Activated naive CD8-positive, alpha-beta T cell treated with anti-CD3 and anti-CD28 coated beads, Interleukin-2, amount 10 ng/mL, durations not matched to agents 7 days and 5 days (primary cell): ENCODE measurements at places on chromosomes 3 and 15. TPM values are rescaled to one million over a fixed set of nuclear protein-coding genes. Genes with fewer than 3 reads are reported as not detected.
A peak's percentile ranks its signal among the peaks of the same experiment; 100 is the strongest.

GRCh38 chr3:32842531-32842931, 24.7 kb downstream of the TRIM71 start:
- H3K27ac ChIP-seq: peak overlapping the region; percentile 58
- peak overlapping the region; percentile 49 for H3K4me3 ChIP-seq
- no peak for DNase-seq
- peaks cover 8% of the 10 kb centered on the region for H3K27me3 ChIP-seq

GRCh38 chr15:73922186-73923151, 3.8 kb upstream of the LOXL1 start:
- no peaks in the 10 kb centered on the region for H3K27me3 ChIP-seq
- peaks cover 50% of the 10 kb centered on the region for H3K4me1 ChIP-seq
- peaks cover 36% of the 10 kb centered on the region for H3K36me3 ChIP-seq
- H3K4me3 ChIP-seq: no peak overlapping the region
- no peak for DNase-seq

- H3K27ac ChIP-seq: peak overlapping the region; percentile 67
- DNase-seq: no peak
- H3K4me3 ChIP-seq: peak overlapping the region; percentile 79
- peaks cover 8% of the 10 kb centered on the region for H3K4me1 ChIP-seq
These were observed 552 bp upstream of the XYLB start for GRCh38 chr3:38345879-38346586.

- peaks cover 17% of the 10 kb centered on the region for H3K27me3 ChIP-seq
- no peak overlapping the region for H3K27ac ChIP-seq
- H3K4me1 ChIP-seq: no peaks in the 10 kb centered on the region
- no peaks in the 10 kb centered on the region for H3K36me3 ChIP-seq
- H3K4me3 ChIP-seq: no peak overlapping the region
- DNase-seq: no peak
These were observed 13.8 kb upstream of the MSL2 start for GRCh38 chr3:136209921-136210320.

DNA sequence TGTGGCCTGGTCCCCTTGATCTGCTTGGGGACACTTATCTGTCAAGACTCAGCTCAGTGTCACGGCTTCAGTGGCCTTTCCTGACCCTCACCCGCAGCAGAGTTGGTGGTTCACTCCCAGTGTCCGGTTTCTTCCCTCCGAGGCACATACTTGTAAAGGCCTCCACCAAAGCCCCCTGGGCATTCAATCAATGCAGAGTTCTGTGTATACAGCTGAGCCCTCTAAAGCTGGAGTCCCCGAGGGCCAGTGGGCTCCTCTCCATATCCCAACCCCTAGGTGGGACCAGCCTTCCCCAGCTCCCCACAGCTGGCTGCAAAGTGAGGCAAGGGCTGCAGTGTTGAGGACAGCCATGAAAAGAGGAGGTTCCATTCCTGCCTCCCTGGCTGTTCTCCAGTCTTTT, 70.9 kb upstream of the RGMA start:
- H3K27ac ChIP-seq: no peak overlapping the region
- no peak for DNase-seq
- peaks cover 13% of the 10 kb centered on the region for H3K27me3 ChIP-seq
- H3K4me1 ChIP-seq: peaks cover 6% of the 10 kb centered on the region

- no peaks in the 10 kb centered on the region for H3K27me3 ChIP-seq
- peaks cover 22% of the 10 kb centered on the region for H3K4me1 ChIP-seq
- no peak for DNase-seq
- H3K4me3 ChIP-seq: no peak overlapping the region
These were observed 20.5 kb downstream of the TIGIT start for GRCh38 chr3:114314282-114314681.

GRCh38 chr3:32391643-32392535, at the start of gene CMTM7:
TSS of gene CMTM7 (plus strand) at chr3:32391853. CDS start at chr3:32391907, 54 bp downstream.
- DNase-seq: peak; percentile 76
- peaks cover 43% of the 10 kb centered on the region for H3K4me1 ChIP-seq

DNA sequence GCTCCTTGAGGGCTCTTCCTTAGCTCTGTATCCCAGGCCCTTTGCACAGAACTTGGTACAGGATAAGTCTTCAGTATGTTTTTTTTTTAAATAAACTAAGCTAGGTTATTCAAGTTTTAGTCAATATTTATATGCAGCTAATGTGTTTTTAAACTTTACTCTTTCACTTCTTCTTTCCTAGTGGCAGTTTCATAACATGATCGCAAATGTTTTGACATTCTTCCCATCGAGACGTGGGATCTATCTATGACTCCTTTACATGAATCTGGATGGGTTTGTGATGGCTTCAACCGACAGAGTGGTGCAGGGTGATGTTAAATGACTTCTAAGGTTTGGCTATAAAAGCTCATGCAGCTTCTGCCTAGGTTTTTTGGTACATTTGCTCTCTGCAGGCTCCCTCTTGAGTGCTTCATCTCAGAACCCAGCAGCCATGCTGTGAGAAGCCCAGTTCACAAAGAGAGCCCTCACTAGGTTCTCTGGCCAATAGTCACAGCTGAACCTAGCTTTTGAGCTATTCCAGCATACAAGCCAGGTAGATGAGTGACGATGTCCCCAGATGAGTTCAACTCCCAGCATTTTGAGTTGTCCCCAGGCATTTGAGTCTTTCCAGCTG, 13.5 kb upstream of the MECOM start:
- no peak overlapping the region for H3K4me3 ChIP-seq
- no peaks in the 10 kb centered on the region for H3K4me1 ChIP-seq
- H3K27me3 ChIP-seq: peaks cover 25% of the 10 kb centered on the region
- no peak overlapping the region for H3K27ac ChIP-seq

DNA sequence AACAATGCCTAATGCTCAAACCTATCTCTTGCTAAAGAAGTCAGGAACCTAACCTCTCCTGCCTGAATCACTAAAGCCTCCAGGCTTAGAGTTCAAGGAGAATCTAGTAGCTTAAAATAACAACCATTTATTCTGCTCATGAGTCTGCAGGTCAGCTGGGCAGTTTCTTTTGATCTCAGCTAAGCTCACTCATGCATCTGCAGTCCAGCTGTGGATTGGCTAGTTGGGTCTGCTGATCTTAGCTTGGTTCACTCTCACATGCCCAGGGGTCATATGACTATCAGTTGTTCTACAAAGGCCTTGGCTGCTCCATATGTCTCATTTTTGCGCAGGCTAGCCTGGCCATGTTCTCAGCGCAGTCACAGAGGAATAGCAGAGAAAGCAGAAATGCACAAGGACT, 109.2 kb upstream of the STT3B start:
- H3K27ac ChIP-seq: no peak overlapping the region
- no peak overlapping the region for H3K4me3 ChIP-seq
- H3K27me3 ChIP-seq: no peaks in the 10 kb centered on the region

DNA sequence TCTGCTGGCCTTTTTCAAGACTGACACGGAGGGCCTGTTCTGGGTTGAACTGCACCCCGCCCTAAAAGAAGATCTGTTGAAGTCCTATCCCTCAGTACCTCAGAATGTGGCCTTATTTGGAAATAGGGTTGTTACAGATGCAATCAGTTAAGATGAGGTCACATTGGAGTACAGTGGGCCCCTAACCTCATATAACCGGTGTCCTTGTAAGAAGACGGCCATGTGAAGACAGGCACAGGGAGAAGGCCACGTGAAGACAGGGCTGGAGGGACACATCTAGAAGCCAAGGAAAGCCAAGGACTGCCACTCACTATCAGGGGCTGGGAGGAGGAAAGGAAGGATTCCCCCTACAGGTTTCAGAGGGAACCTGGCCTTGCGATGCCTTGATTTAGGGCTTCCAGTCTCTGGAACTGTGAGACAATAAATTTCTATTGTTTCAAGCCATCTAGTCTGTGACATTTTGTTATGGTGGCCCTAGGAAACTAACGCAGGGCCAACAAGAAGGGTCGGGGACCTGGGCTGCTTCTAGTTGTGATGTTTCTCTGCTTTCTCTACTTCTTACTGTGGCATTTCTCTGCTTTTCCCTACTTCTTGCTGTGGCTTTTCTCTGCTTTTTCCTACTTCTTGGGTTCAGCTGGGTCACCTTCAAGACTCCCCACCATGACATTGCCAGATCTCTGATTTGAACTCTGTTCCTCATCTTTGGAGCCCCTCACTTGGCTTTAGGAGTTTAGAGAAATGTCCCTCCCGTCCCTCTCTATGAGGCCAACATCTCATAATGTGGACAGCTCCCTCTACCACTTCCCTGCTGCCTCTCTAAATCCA, 4.8 kb upstream of the CCDC174 start:
- no peaks in the 10 kb centered on the region for H3K36me3 ChIP-seq
- DNase-seq: no peak
- H3K4me3 ChIP-seq: no peak overlapping the region

DNA sequence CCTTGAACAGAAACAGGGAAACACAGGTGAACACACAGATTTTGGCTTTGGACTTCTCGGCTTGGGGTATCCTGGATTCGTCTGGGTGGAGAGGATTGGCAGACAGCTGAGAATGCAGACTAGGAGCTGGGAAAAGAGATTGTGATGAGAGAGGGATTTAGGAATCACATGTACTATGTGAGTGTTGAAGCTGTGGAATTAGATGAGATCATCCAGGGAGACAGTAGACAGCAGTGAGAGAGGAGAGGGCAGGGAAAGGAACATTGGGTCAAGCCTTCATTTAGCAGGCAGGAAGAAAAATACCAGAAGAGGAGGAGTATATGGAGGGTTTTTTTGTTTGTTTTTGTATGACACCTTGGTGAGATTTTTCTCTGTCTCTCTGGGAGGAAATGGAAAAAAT, 262.1 kb upstream of the TBL1XR1 start:
- no peak overlapping the region for H3K27ac ChIP-seq
- H3K4me1 ChIP-seq: no peaks in the 10 kb centered on the region
- no peaks in the 10 kb centered on the region for H3K27me3 ChIP-seq
- no peak for DNase-seq
- no peak overlapping the region for H3K4me3 ChIP-seq

GRCh38 chr15:40892447-40893012, 1.7 kb upstream of the VPS18 start:
- H3K27me3 ChIP-seq: peaks cover 6% of the 10 kb centered on the region
- H3K4me1 ChIP-seq: peaks cover 23% of the 10 kb centered on the region
- H3K27ac ChIP-seq: peak overlapping the region; percentile 50
- no peak overlapping the region for H3K4me3 ChIP-seq

DNA sequence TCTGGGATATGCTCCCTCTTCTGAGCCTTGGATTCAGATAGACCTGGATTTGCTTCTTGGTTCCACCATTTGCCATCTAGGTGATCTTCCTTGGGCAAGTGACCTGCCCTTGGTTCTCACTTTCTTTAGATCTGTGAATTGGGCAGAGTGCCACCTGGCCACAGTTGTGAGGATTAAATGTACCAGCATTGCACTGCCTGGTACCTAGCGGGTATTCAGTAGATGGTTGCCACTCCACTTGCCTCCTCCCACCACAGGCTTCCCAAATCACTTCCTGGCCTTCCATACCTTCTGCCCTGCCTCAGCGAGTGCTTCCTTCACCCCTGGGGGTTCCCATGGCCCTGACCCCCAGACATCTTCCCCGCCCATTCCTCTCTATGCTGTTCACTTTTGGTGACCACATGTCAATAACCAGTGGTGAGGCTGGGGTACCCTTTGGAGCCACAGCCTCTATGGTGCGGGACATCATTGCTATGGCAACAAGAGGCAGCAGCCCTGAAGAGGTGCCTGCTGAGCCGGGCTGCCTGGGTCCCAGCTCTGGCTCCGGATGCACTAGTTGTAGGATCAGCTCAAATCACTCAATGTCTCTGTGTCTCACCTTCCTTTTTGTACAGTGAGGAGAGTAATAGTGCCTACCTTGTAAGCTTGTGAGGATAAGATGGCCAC, 40.5 kb downstream of the CMTM7 start:
- no peak for DNase-seq
- H3K4me3 ChIP-seq: peak overlapping the region; percentile 83
- peak overlapping the region; percentile 100 for H3K27ac ChIP-seq
- H3K4me1 ChIP-seq: peaks cover 78% of the 10 kb centered on the region
- no peaks in the 10 kb centered on the region for H3K27me3 ChIP-seq

- H3K4me1 ChIP-seq: peaks cover 74% of the 10 kb centered on the region
- H3K27ac ChIP-seq: peak overlapping the region; percentile 98
- H3K4me3 ChIP-seq: peak overlapping the region; percentile 78
- H3K36me3 ChIP-seq: peaks cover 69% of the 10 kb centered on the region
These were observed 97.7 kb downstream of the RPL39L start for GRCh38 chr3:187041362-187042307.

GRCh38 chr3:2772803-2773202, 337.4 kb downstream of the IL5RA start:
- no peak for DNase-seq
- no peaks in the 10 kb centered on the region for H3K36me3 ChIP-seq
- no peak overlapping the region for H3K27ac ChIP-seq
- no peaks in the 10 kb centered on the region for H3K4me1 ChIP-seq

GRCh38 chr3:32630266-32630665, 54.7 kb upstream of the CNOT10 start:
- no peak for DNase-seq
- H3K36me3 ChIP-seq: no peaks in the 10 kb centered on the region
- no peak overlapping the region for H3K4me3 ChIP-seq
- peaks cover 14% of the 10 kb centered on the region for H3K27me3 ChIP-seq

DNA sequence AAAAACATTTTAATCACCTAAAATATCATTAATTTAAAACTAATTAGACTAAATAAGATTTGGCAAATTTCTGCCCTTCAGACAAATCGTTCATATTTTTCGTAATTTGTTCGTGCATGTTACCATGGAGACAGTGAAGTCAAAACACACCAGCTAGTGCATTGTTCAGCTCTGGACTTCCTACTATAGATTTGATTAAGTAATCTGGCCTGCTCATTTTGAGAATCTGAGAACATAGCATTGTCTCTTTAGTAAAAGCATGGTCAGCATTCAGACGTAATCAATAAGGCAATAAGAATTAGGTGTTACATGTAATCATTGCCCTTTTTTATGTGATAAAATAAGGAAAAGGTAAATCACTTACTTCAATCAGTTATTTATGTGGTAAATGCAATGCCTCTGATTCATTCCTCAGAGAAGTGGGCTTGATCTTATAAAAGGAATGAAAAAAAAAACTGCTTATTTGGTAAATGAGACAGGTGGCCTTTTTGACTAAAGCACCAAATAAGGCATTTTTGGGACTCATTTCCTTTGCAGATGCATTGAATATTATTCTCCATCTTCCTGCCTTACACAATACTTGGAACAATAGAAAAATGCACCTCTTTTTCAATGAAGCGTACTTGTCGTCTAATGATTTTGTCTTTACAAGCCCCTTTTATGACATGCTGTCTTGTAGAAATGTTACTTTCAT, 84.5 kb upstream of the FNDC3B start:
- H3K4me3 ChIP-seq: no peak overlapping the region
- H3K27me3 ChIP-seq: peaks cover 11% of the 10 kb centered on the region
- no peak overlapping the region for H3K27ac ChIP-seq
- no peak for DNase-seq

DNA sequence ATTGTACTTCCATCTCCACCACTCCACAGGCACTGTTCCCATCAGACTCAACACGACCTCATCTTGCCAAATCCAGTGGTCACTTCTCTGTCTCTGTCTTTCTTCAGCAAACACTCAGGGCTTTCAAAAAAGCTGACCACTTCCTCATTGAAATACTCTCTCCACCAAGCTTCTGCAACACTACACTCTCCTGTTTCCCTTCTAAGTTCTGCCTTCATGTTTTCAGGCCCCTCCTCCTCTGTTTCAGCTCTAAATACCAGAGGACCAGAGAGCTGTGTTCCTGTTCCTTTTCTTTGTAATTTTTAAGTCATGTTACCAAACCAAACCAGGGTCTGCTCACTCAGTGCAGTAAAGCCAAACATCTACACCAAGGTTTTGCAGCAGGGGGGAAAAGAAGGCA, 33.8 kb upstream of the ACP3 start:
- peaks cover 6% of the 10 kb centered on the region for H3K27me3 ChIP-seq
- DNase-seq: no peak
- no peaks in the 10 kb centered on the region for H3K4me1 ChIP-seq
- H3K4me3 ChIP-seq: no peak overlapping the region
- H3K36me3 ChIP-seq: no peaks in the 10 kb centered on the region
- no peak overlapping the region for H3K27ac ChIP-seq

Gene CCDC33
- total RNA-seq: not detected

Gene CCR2
- total RNA-seq: 52.5 TPM

Gene ZIC4
- not detected for total RNA-seq

Gene ITPKA
- not detected for total RNA-seq

Gene EPB42
- total RNA-seq: not detected

Gene IQCH
- 1.2 TPM for total RNA-seq

Gene P3H2
- total RNA-seq: not detected

Gene WDR72
- total RNA-seq: not detected
